ENCODE measurements at places on chromosomes 1 and 21.

DNA sequence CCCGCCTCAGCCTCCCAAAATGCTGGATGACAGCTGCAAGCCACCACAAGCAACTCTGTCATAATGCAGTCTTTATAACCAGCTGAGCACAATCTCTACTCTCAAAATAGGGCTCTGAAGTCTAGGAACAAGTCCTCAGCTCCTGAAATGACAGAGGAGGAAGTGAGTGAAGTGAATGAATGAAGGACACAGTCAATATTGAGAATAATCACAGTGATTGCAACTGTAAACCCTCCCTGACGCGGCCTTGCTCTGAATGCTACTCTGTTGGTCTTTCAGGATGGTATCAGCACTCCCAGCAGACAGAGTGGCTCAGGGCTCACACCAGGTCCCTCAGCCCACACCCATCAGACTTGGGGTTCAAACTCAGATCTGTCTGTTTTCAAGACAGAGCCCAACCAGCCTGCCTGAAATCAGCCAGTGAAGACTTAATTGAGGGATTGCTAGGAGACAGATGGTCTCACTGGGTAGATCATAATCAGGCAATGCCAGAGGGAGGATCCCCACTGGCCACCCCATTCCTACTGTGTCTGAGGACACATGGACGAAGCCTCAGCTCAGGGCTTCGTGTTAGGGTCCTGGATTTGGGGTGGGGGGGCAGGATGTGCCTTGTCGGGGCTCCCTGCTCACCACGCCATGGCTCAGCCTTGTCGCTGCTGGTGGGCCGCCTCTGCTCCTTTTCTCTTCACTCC is 20.9 kb downstream of the RNF187 start:
- DNase-seq: no peak

GRCh38 chr1:164417016-164417704 is 141.8 kb upstream of the PBX1 start:
- no peak for DNase-seq

DNA sequence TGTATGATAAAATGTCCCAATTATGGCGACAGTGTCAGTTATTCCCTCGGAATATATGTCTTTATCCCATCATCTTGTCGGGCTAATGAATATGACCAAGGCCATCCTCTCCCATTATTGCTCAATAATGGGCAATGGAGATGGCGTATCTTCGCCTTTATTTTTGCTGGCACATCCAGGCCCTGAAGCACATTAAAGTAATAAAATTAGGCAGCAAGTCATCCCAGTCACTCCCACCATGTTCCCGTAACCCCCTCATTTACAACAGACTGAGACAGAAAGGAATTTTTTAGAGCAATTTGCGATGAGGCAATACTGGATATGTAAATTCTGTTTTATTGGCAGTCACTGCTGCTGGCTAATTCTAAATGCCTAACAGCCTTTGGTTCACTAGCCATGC is 35.3 kb downstream of the CLIC6 start:
- DNase-seq: peak; percentile 40

- DNase-seq: peak; percentile 40
Measured at GRCh38 chr1:27102707-27103468, 52.0 kb downstream of the SLC9A1 start.

- DNase-seq: no peak
Measured at GRCh38 chr1:201313086-201313485, 29.8 kb downstream of the PKP1 start.

DNA sequence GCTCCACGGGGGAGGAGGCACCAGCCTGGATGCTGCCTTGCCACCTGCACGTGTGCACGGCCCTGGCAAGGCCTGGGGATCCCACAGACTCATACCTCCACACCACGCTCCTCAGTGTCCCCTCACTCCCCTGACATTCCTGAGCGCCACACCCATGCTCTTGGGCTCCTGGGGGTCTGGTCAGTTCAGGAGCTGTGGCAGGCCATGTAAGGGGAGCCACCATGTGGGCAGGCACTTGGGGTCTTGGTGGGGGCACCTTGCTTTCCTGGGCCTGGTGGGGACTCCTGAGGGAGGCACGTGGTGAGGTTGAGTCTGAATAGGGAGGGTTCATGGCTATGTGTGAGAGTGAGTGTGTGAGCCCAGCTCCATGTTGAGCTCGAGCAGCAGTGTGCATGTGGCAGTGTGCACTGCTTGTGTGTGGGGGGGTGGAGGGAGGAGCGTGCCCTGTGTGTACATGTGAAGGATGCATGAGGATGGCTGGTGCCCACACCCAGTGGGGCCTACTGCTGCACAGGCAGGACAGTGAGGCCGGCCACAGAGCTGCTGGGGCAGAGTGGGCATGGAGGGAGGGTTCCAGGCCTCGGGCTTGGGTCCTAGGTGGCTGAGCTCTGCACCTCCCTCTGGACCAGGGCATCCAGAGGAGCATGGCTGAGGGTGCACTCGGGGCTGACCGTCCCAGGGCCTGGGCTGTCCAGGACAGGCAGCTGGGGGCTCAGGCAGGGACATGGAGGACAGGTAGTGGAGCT is 1.6 kb downstream of the GJC2 start:
- no peak for DNase-seq

- DNase-seq: peak; percentile 27
Measured at GRCh38 chr1:94240822-94241221, 3.4 kb upstream of the ARHGAP29 start.

DNA sequence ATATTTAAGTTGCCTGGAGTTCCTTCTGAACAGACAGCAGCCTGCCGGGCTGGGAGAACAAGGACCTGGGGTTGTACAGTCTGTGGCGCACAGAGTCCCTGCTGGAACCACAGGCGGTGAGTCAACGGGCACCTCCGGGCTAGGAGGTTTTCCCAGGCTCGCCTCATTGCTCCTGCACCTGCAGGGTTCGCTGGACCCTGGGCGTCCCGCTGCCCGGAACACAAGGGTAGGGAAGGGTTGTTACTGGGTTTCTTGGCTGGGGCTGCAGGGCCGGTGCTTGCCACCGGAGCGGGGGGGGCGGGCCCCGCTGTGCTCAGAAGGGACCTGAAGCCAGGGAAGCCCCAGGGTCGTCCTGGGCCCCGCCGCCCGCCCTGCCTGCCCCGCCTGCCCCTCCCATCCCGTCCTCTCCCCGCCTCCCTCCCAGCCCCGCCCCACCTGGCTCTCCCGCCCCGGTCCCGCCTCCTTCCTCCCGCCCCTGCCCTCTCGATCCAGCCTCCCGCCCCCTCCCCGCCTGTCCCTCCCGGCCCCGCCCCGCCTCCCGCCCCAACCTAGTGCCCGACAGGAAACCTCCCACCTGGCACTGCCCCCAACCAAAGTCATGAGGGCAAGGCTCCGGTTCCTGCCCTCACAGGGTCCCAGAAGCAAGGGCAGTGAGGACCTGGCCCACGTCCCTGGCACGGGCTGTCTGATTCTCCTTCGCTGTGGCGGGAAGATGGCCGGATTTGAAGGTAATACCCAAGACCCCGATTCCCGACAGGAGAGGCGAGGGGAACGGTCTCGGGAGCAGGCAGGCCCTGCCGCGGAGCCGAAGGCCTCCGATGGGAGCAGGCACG is 6.8 kb downstream of the JMJD4 start:
- peak; percentile 43 for DNase-seq

DNA sequence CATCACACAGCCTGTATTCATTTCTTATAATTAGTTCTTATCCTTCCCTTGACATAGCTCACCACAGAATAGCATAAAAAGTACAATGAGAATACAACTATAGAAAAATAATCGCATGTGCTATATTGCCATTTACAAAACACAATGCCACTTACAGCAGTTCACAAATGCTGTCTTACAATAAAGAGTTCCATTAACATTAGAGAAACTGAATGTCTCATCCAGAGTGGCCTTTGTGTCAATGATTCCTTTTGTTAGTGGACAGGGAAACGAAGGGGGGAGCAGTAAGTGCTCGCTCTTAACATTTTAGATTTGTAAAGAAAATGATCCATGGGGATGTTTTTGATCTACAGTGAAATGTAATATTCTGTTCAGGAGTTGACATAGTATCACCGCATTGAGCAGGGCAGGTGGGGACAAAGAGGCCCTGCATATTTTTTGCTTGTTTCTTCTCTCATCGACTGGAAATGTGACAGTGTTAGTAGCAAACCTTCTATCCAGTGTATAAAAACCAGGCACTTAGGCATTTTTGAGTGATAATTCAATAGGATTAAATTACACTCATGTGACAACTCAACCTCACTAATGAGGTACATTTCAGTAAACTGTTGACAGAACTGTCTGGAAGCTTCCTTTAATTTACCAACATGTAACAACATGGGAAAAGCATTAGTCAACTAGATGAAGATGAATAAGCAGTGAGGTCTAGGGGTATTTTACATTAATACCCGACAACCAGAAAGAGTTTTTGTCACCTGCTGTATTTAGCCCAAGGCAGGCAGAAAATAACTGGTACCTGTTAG is 35.6 kb upstream of the RRP15 start:
- DNase-seq: no peak

DNA sequence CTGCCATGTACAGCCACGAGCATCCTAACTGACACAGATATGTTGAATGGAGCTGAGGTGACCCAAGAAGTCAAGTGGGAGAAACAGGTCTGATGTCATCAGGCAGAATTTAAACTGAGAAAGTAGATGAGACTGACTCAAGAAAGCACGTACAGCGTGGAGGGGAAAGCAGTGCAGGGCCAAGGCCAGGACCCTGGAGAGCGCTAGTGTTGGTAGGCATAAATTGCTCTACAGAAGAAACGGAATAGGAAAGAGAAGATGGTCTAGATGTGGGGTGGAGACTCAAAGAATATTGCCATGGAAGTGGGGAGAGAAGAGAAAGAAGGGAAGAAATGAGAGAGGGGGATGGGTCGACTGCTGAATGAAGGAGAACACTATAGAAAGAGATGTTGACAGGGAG is 45.3 kb upstream of the GJB5 start:
- DNase-seq: no peak

GRCh38 chr1:111813440-111814304 is 58.0 kb downstream of the DDX20 start:
- no peak for DNase-seq

- no peak for DNase-seq
Measured at GRCh38 chr1:189868021-189868420, 609.6 kb downstream of the BRINP3 start.

- no peak for DNase-seq
Measured at GRCh38 chr1:4652631-4653327, 1.6 kb upstream of the AJAP1 start.

DNA sequence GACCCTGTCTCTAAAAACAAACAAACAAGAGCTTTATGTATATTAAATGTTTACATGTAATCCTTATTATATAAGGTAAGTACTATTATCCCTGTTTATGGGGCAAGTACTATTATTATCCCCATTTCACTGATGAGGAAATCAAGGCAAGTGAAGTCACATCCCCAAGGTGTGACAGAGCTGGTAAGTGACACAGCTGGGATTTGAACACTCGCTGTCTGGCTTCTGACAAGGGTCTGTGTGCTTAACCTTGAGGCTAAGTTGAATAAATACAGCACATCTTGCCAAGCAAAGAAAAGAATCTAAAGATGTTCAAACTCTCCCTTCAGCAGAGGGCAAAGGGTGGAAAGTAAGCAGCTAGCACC is 167.9 kb upstream of the IRF2BP2 start:
- no peak for DNase-seq

DNA sequence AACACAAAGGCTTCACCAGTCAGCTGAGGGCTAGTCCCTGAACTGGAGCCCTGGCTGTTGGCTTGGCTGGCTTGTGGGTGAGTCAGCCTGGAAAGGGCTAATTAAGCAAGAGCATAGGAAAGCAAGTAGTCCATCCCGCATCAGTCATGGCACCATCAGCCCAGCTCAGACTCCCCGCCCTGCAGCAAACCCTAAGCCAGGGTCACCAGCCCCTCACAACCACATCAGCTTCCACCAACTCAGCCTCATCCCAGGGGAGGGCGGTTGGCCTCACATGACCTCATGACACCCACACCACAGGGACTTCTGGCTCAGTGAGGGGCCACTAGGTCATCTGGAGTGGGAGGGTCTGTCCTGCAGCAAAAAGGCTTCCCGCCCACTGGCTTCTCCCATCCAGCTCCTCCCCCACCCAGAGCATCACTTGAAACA is 7.0 kb upstream of the SPATC1L start:
- DNase-seq: peak; percentile 85

DNA sequence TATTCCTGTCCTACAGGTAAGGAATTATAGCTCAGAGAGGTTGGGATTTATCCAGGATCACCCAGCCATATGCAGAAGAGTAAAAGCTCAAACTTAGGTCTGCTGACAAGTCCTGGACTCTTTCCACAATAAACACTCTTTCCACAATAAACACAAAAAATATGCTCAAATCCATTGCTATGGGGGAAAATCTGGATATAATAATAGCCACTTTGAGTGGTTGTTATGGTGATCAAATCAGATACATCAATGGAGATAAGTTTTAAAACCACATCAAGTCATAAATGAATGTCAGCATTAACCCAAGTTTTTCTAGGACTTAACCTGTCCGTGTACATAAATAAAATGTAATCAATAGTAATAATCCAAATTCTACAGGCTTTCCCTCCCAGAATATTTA is 22.3 kb upstream of the TTF2 start:
- no peak for DNase-seq

DNA sequence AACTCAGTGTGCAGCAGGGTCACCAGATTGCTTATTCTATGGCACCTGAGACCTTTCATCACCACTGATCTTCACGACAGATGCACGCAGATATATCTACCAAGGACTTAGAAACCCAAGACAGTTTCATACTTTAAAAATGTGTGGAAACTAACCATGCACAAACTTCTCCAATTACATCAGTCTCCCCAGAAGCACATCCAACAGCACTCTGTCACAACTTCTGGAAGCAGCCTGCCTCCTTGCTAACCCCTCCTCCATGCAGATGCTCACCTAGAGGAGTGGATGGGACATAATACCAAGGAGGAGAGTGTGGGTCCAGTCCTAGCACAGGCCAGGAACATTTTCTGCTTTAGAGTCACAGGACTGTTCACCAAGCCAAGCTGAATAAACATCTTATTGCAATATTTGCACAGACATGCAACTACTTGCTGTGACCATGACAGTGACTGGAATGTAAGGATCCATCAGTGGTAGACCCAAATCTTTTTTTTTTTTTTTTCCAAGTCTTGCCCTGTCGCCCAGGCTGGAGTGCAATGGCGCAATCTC is 69.4 kb downstream of the HIVEP3 start:
- peak; percentile 43 for DNase-seq

Data from IMR-90 (cell line).